ENCODE measurements at places on chromosomes 13 and 19. TPM values are rescaled to one million over a fixed set of nuclear protein-coding genes. Genes with fewer than 3 reads are reported as not detected.

Gene RASAL3
- total RNA-seq = 0.17 TPM

Gene TNPO2
- 119 TPM for total RNA-seq

Gene ZNF793
- 18.0 TPM for total RNA-seq

Gene JAK3
- total RNA-seq = 2.8 TPM

Gene RAB11B
- total RNA-seq = 72.4 TPM

Gene TINCR
- 1.9 TPM for total RNA-seq

Gene CACNG8
- 1.9 TPM for total RNA-seq

Gene BICRA
- 9.1 TPM for total RNA-seq

Gene VPS36
- 33.5 TPM for total RNA-seq

Gene KLK6
- 0.14 TPM for total RNA-seq

Gene IGSF23
- not detected for total RNA-seq

Gene MISP
- 0.13 TPM for total RNA-seq

Gene KLHL26
- total RNA-seq = 1.2 TPM

Gene ZNF808
- 17.3 TPM for total RNA-seq

Gene TRAPPC5
- total RNA-seq = 159 TPM

Gene OR7D2
- total RNA-seq = 0.04 TPM

Gene XRCC1
- total RNA-seq = 49.9 TPM

Gene TDRD3
- total RNA-seq = 42.5 TPM

Gene PGLYRP2
- total RNA-seq = not detected

Gene KLK3
- 0.96 TPM for total RNA-seq

Gene EDDM13
- 2.1 TPM for total RNA-seq

Gene DKKL1
- 0.66 TPM for total RNA-seq

Gene HSPB6
- total RNA-seq = 0.63 TPM

Gene KCNJ14
- 1.9 TPM for total RNA-seq

Gene TIMM50
- total RNA-seq = 104 TPM

Measured in motor neuron (in vitro differentiated cells).